Naive thymus-derived CD8-positive, alpha-beta T cell (primary cell): ENCODE measurements at places on chromosomes 5 and 9.

GRCh38 chr5:54537725-54538124 lies 20.2 kb downstream of the SNX18 start:
- DNase-seq = no peak

GRCh38 chr5:134026521-134027287 lies 21.9 kb upstream of the VDAC1 start:
- DNase-seq = peak; percentile 43

GRCh38 chr9:126613651-126614050 lies at the start of gene LMX1B:
LMX1B (plus strand) TSS chr9:126613928; CDS start chr9:126614450, 522 bp downstream.
- DNase-seq = no peak

GRCh38 chr9:110769667-110770066 lies 101.1 kb downstream of the MUSK start:
- no peak for DNase-seq

GRCh38 chr5:34977934-34978613 lies 48.7 kb downstream of the DNAJC21 start:
- no peak for DNase-seq

DNA sequence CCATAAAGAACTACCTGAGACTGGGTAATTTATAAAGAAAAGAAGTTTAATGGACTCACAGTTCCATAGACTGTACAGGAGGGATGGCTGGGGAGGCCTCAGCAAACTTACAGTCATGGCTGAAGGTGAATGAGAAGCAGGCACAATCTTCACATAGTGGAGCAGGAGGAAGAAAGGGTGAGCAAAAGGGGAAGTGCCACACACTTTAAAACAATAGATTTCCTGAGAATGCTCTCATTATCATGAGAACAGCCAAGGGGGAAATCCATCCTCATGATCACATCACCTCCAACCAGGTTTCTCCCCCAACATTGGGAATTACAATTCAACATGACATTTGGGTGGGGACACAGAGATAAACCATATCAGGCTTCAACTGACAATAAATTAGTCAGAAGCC lies 664.9 kb downstream of the TAF11L14 start:
- DNase-seq = no peak

- no peak for DNase-seq
Observed at GRCh38 chr5:54602475-54602874, 84.9 kb downstream of the SNX18 start.

DNA sequence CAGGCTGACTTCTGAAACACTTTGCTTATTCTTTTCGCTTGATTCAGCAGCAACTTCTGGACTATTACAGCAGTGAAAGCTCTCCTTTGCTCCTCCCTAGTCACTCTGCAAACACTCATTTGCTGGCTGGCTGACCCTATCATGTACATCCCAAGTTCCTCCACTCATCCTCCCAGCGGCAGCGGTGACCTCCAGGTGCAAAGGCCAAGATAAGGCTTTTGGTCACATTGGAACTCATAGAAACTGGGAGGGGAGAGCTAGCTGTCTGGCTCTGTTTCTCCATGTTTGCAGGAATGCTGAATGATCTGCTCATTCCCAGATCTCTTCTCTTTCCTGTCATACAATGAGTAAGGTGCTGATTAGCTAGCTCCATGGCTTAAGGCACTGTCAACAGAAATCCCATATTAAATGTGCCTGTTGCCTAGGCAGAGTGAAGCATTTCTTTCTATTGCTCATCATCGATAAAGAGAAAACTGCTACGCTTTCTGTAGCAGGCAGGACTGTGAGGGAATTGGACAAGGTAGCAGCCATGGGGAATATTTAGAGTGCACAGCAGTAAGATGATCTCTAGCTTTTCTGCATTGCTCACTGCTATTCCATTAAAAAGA lies 250.5 kb upstream of the PDE4D start:
- no peak for DNase-seq

- DNase-seq = no peak
Observed at GRCh38 chr5:95963650-95964410, 2.2 kb upstream of the ELL2 start.

- DNase-seq = no peak
Observed at GRCh38 chr5:176844706-176845391, 34.5 kb downstream of the UNC5A start.

GRCh38 chr9:78826527-78826926 lies 529.6 kb downstream of the PSAT1 start:
- no peak for DNase-seq

- DNase-seq = no peak
Observed at GRCh38 chr5:125798307-125798706, 624.9 kb upstream of the GRAMD2B start.

DNA sequence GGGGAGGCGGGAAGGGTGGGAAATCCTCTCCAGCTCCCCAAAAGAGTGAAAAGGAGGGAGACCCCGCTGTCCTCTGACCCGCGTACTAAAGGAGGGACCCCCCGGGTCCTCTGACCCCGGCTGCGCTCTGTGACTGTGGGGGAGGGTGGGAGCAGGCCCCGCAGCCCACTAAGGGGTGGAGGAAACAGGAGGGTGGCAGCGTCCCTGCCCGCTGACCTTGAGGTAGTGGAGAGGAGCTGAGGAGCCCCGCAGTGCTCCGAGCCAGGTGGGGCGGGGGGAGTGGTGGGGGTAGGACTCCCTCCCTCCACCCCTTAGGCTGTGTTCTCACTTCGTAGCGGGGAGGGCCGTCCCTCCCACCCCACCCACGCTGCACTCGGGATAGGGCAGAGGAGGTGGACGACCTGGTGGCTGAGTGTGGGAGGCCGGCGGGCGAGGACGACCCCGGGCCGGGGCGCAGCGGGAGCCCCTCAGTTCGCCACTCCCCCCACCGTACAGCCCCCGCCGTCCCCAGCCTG lies 449 bp upstream of the ADCY2 start:
- DNase-seq = no peak

DNA sequence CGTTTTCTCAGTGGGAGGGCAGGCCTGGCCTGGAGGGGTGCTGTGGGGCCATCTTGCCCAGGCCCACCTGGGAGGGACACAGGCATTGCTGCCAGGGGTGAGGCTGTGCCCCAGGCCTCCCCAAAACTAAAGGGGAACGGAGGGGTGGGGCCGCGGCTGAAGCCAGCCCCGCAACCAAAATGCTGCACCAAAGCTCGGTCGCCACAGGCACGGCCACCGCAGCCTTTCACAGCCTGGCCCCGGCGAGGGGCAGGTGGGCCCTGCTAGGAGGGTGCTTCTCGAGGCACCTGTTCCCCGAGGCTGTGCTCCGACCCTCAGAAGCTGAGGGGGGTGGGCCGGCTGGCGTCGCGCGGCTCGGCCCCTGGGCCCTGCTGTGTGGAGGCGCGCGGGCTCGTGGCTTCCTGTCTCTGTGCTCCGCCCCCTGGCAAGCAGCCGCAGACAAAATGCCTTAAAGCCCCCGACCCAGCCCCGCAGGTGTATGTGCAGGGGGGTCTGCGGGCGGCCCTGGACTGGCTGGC lies 57.6 kb downstream of the JAK2 start:
- no peak for DNase-seq

GRCh38 chr5:647727-648126 lies 35.6 kb downstream of the CEP72 start:
- no peak for DNase-seq

- DNase-seq = no peak
Observed at GRCh38 chr9:95242613-95243012, 74.9 kb downstream of the FANCC start.

DNA sequence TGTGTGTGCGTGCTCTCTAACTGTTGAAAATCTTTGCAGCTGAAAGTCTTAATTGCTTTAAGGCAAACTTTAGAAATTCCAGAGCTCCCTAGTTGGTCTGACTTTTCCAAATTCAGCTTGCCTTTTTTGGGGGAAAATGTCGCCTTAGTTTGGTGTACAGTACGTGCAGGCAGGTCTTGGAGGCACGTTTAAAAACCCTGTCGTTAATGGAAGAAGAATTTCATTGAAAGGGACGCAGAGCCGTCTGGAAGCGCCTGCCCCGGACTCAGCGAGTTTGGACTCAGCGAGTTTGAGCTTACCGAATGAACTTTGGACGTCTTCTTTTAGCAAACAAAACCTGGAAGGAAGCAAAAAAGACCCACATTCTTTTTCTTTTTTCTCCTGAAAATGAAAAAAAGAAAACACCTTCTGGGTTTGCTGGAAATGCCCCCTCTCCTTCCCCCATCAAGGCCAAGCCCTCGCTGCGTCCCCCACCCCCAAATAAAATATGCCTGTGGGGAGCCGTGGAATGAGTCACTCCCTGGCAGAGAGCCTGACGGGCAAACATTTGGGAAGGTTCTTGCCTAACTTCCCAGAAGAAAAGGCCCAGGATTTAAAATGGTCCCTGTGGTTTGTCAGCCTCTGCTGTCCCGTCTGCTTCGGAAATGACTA lies 1.5 kb downstream of the NEK6 start:
- DNase-seq = no peak

GRCh38 chr9:81689343-81690175 lies at the start of gene TLE1:
TLE1 (minus strand) TSS chr9:81689547; CDS start chr9:81688240, 1,307 bp downstream.
- DNase-seq = peak; percentile 90

DNA sequence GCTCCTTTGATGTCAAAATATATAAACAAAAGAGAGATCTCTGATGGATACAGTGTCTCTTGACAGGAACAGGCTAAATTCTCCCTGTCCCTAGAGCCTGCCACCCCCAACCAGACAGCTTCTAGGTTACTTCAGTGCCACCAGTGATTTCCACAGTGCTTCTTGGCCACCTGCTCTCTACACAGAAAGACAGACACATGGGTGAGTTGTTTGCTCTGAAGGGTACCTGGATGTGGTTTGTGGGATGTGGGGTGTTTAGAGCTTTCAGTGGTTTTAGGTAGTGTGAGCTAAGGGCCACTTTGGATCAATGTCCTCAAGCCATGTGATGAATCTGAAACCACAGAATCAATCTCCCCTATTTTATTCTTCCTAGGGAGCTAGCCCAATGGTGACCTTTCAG lies 125.4 kb downstream of the ANKRD18B start:
- no peak for DNase-seq

DNA sequence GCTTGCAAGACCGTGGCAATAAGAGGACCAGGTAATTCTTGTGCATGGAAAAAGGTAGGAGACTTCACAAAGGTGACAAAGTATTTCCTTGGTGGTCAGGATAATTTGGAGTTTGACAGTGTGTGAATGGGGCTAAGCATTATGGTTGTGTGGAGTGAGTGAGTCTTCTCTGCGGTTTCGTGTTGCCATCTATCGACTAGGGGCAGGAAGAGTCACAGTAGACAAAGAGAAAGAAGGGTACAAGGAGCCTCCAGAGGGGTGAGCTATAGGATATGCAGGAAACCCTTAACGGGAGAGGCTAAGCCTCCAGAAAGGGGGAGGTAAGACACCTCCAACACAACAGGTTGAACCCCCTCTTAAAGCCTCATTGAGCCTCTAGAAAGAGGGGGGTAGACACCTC lies 64.0 kb upstream of the RANBP6 start:
- DNase-seq = no peak

DNA sequence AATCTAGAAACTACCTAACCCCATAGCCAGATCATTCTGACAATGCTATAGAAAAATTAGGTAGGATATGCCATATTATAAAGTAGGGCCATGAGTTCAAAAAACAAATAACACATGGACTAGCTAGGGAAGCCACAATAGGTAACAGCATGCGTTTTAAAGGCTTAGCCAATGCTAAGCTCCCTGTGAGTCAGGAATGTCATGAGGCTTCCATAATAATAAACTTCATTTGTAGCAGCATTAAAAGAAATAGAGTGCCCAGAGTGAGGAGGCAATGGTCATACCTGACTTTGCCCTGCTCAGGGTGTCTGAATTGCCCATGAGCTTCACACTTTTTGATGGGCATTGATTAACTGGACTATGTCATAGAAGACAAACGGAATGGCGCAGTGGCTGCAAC lies 15.8 kb downstream of the FOXE1 start:
- DNase-seq = no peak

DNA sequence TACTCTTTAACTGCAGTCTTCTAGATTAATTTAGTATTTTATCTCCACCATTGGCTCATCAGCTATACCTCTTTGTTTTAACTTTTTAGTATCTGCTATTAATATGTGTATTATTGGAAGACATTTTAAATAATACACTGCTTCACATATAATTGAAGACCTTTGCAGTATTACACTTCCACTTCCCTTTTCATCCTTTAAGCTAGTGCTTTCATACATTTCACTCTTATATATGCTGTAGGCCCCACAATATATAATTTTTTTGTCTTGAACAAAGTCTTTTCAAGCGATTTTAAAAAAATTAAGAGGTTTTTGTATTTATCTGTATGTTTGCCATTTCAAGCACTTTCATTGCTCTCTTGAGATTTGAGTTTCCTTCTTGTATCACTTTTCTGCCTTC lies 8.6 kb upstream of the LPCAT1 start:
- no peak for DNase-seq

DNA sequence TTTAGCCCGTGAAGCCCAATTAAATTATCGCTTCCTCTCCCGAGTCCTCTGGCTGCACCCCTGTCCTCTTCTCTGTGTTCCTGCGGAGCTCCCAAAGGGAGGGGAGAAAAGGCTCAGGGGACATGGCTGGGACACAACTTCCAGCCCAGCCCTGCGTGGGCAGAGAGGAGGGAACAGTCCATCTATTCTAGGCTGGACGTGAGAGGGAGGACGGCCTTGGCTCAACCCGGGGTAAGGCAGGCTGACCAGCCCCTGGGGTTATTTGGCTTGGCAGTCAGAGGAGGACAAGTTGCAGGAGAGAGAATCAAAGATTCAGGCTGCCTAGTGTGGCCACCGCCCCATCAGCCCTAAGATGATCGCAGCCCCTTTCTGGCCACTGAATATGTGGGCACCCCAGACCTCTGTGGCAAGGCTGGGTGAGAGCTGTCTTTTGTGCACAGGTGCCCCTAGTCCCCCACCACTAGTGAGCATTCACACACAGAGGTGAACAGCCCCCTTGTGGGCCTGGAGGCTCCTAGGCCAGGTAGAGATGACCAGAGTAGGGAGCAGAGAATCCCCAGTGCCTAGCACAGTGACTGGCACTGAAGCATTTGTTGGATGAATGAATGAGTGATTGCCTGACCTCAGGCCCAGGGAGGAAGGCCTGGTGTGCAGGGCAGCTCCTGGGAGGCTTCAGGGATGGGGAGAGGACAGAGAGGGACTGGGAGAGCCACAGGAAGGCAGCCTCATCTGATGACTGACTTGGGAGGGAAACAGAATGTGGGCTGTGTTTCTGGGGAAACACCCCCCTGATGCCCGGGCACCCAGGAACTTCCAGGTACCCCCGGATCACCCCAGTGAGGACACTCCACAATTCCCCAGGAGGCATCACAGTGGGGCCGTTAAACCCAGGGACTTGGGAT lies 133.9 kb downstream of the C9orf50 start:
- DNase-seq = no peak

DNA sequence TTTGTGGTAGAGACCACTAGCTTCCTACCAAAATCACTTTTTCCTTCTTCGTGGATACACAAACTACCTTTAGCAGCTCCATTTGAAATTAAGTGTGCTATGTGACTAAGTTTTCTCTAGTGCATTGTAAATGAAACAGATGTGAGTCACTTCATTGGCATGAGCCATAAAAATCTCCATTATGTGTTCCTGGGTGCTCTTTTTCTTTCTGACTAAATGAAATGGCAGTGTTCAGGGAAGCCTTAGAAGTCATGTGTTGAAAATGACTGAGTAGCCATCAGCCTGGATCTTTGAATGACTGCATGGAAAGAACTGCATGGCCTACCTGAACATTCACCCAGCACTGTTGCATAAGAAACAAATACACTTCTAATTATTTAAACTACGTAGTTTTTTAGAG lies 107.9 kb downstream of the NDUFAF2 start:
- DNase-seq = no peak

GRCh38 chr9:98146101-98146991 lies 27.3 kb upstream of the TRIM14 start:
- DNase-seq = no peak
